Chondrocyte (in vitro differentiated cells): ENCODE measurements at places on chromosomes 3 and 15. TPM values are rescaled to one million over a fixed set of nuclear protein-coding genes. Genes with fewer than 3 reads are reported as not detected.

DNA sequence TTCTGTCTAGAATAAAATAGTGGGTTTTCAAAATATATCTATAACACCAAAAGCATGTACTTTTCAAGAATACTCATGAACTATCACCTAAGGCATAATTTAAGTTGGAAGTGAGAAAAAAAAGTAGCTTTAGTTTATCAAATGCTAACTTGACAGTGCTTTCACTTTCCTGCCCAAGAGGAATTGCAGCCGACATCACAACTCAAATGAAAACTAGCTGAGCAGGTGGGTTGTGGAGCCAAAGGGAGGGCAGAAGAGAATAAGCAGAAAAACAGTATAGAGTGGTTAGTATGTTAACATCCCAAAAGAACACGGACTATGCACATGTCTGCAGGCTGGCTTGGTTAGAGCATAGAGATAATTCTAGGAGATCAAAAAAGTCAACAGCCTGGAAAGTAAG lies 120.9 kb downstream of the NEDD4 start:
- H3K27ac ChIP-seq: peak overlapping the region; percentile 93
- no peak for DNase-seq

DNA sequence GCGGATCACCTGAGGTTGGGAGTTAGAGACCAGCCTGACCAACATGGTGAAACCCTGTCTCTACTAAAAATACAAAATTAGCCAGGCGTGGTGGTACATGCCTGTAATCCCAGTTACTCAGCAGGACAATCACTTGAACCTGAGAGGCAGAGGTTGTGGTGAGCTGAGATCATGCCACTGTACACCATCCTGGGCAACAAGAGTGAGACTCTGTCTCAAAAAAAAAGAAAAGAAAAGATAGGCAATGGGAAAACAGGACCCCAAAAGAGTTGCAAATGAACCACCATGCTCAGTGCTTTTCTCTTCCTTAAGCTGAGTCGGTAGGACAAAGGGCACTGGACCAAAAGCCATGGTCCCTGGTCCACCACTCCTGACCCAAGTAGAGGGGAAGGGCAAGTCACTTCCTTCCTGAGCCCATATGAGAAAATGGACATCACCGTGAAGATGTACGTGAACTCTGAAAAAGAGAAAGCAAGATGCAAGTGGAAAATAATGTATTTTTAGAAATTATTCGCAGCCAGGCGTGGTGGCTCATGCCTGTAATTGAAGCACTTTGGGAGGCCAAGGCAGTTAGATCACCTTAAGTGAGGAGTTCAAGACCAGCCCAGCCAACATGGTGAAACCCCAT lies 2.6 kb downstream of the ITGB5 start:
- no peak for DNase-seq
- H3K4me1 ChIP-seq: peaks cover 50% of the 10 kb centered on the region
- H3K27ac ChIP-seq: peak overlapping the region; percentile 89

DNA sequence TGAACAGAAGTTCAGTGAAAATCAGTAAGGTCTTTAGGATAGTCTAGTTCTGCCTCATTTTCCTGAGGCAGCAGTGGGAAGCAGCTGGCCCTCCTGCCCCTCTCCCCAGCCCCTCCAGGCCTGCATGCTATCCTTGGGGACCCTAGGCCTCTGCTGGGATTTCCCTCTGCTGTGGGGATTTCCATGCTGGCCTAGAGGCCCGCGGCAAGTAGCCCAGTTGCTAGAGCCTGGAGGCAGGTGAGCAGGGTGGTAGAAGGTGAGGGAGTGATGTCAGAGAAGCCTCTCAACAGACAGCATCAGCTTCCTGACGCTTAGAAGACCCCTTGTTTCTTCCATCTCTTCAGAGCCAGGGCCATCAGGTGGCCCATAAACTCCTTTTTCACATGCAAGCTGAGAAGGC lies 305.8 kb upstream of the THBS1 start:
- peaks cover 70% of the 10 kb centered on the region for H3K4me1 ChIP-seq
- peaks cover 1% of the 10 kb centered on the region for H3K36me3 ChIP-seq
- DNase-seq: no peak
- no peak overlapping the region for H3K4me3 ChIP-seq

GRCh38 chr15:23561914-23562313 lies 3.6 kb upstream of the MKRN3 start:
- H3K27ac ChIP-seq: no peak overlapping the region
- no peak for DNase-seq
- H3K4me1 ChIP-seq: no peaks in the 10 kb centered on the region
- no peaks in the 10 kb centered on the region for H3K36me3 ChIP-seq

GRCh38 chr15:49492151-49492550 lies 69.1 kb downstream of the FGF7 start:
- no peaks in the 10 kb centered on the region for H3K36me3 ChIP-seq
- H3K27me3 ChIP-seq: peaks cover 3% of the 10 kb centered on the region
- no peak overlapping the region for H3K27ac ChIP-seq
- no peak overlapping the region for H3K4me3 ChIP-seq

- no peak overlapping the region for H3K4me3 ChIP-seq
- H3K4me1 ChIP-seq: no peaks in the 10 kb centered on the region
- H3K27me3 ChIP-seq: peaks cover 23% of the 10 kb centered on the region
- H3K27ac ChIP-seq: no peak overlapping the region
Measured at GRCh38 chr3:39499651-39500273, 32.3 kb downstream of the MOBP start.

BOC gene
- 7.3 to 11.3 TPM (median 8.6 TPM) in 3 replicates for total RNA-seq
